NCI-H2081 (cell line): ENCODE measurements at places on chromosomes 5 and 9.

- no peak for DNase-seq
Observed at GRCh38 chr5:163660486-163660885, 155.1 kb downstream of the MAT2B start.

DNA sequence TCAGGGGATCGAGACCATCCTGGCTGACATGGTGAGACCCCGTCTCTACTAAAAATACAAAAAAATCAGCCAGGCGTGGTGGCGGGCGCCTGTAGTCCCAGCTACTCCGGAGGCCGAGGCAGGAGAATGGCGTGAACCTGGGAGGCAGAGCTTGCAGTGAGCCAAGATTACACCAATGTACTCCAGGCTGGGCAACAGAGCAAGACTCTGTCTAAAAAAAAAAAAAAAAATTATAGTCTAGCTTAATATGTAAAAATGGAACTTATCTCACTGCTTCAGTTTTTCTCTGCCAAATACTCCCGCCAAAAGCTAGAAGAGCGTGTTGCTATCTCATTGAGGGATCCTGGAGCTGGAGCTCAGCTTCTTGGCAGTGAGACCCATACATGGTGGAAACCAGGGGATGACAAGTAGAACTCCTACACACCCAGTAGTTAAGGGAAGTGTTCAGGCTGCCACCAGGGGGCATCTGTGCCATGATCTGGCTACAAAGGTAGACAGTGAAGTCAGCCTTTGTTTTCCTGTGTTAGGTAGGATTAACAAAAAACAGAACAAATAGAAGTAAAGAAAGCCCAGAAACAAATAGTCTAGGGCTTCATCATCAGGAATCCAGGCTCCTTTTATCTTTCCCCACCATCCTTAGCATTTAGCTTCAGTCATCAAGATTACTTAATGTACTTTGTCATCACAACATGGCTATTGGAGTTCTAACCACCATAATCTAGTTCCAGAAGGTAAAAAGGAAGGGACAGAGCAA lies 33.6 kb upstream of the GLIPR2 start:
- peak; percentile 77 for DNase-seq

DNA sequence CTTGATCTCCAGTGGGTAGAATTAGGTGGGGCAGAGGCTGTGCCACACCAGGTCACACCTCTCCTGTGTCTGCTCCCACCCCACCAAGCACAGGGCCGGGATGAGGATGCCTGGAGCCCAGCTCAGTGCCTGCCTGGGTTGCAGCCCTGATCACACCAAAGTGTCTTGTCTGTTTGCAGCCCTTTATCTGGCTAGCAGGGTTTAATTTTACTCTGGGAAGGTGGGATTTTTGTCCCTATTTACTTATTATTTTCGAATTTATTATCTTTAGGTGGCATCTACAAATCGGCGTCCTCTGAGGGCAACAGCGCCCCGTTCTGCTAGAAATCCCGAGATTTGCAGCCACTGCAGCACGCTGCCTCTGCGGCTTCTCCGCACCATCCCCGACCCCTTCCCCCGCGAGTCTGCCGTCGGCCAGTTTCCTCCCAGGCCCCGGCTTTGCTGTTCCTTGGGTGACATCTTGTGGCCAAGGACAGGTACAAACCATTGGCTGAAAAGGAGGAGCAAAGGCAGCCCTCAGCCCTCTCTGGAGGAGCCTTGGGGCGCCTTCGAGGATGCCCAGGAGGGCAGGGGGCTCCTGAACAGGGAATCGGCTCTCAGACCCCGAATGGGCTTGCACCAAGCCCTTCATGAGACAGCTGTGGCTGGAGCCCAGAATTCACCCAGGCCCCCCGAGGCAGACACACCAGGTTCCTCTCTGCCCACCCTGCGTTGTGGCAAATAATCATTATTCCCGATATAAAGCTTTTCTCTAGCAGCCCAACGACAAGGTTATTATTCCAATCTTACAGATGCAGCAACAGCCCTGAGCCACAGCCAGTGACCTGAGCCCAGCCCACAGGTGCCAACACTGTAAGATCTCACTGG lies 113.0 kb downstream of the GAPVD1 start:
- DNase-seq, result peak; percentile 77

DNA sequence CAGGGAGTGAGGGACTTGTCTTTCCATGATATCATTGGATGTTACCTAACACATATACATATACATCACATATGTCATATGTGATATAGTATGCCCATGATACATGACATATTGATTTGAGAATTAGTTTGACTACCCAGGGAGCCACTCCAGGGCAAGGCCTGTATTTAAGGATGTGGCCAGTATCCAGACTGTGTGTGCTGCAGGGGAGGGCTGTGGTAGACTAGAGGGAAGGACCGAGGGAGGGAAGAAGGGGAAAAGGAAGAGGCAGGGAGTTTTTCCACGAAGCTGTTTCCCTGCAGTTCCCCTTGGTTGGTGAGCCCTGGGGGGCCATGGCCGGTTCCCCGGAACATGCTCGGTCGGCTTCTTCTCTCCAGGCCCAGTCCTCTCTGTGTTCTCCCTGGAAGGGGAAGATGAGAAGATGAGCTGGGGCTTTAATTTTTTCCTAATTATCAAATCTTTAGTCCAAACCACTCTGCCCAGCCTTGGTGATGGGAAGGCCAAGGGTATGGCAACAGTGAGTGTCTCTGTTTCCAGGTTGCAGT lies 48.7 kb downstream of the NSUN2 start:
- DNase-seq, result no peak

DNA sequence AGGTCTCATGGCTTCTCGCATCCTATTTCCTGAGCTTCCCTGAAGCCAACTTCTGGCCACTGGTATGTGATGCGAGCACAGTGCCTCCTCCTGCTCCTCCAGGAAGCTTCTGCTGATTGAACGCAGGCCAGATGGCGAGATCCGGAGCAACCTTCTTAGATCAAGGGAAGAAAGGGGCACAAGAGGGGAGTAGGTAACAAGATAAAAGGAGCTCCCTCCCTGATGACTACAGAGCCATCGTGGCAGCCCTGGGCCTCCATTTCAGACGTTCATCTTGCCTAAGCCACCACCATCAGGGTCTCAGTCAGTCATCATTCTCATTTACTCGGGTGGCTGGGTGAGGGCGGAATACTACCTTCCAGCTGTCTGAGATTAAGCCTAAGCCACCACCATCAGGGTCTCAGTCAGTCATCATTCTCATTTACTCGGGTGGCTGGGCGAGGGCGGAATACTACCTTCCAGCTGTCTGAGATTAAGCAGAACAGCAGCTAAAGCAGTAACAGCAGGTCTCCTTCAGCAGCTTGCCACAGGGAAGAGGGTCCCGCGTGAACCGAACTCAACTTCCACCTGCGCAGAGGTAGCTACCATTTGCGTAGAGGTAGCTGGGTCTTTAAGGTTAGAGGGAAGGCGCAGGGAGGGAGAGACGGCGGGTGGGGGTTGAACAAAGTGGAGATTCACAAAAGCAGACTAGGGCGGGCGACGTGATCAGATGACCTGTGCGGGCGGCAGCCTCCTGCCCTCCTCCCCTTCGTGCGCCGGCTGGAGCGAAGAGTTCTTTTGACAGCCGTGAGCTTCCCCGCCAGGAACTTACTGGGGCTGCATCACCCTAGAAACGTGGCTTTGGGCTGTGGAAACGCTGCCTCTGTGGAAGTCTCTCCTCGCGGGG lies 27.9 kb upstream of the MGAT1 start:
- peak; percentile 63 for DNase-seq

GRCh38 chr5:67209141-67209771 lies 12.7 kb upstream of the CD180 start:
- peak; percentile 69 for DNase-seq

GRCh38 chr5:89350684-89351083 lies 467.7 kb upstream of the MEF2C start:
- no peak for DNase-seq

GRCh38 chr9:76677481-76678055 lies 86.7 kb upstream of the PCA3 start:
- DNase-seq, result peak; percentile 21

GRCh38 chr5:169933127-169933526 lies 47.2 kb downstream of the INSYN2B start:
- DNase-seq, result no peak

DNA sequence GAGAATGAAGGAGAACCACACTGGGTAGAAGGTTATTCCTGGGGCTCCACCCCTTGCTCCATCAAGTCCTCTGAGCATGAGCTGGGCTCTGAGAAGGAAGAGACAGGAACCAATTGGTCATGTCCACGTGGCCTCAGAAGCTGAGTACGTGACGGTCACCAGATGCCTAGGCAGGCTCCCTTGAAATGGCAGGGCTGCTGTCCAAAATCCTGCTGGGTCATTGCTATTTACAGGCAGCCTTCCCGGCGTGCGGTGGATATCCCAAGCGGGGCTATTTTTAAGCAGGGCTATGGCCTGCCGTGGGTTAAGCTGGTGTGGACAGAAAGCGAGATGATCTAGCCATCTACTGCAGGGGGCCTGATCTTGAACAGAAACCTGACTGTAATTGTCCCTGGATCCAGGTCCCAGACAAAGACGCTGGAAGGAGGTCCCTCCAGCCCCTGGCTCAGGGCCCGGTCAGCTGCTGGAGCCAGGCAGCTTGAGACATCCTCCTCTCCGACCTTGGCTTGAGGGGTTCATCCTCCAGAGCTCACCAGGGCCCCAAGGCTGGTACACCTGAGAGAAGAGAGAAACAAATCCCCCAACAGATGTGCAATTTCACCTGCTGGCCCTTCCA lies 550 bp upstream of the CKMT2 start:
- DNase-seq, result no peak

DNA sequence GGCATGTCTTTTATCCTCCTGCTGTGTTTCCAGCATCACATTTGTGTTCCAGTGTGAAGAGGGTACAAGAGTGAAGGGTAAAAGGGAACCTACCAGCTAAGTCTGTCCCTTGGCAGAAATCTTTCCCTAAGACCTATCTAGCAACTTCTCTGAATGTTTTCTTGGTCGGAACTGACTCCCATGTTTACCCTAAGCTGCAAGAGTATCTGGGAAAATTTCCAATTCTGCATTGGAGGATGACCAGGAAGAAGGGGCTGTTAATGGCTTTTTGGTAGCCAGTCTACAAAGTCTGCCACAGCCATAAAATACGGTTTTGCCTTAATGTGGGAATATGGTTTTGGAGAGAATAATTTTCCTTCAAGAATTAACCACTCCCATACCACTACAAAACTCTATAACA lies 75.1 kb downstream of the MAST4 start:
- DNase-seq, result no peak

DNA sequence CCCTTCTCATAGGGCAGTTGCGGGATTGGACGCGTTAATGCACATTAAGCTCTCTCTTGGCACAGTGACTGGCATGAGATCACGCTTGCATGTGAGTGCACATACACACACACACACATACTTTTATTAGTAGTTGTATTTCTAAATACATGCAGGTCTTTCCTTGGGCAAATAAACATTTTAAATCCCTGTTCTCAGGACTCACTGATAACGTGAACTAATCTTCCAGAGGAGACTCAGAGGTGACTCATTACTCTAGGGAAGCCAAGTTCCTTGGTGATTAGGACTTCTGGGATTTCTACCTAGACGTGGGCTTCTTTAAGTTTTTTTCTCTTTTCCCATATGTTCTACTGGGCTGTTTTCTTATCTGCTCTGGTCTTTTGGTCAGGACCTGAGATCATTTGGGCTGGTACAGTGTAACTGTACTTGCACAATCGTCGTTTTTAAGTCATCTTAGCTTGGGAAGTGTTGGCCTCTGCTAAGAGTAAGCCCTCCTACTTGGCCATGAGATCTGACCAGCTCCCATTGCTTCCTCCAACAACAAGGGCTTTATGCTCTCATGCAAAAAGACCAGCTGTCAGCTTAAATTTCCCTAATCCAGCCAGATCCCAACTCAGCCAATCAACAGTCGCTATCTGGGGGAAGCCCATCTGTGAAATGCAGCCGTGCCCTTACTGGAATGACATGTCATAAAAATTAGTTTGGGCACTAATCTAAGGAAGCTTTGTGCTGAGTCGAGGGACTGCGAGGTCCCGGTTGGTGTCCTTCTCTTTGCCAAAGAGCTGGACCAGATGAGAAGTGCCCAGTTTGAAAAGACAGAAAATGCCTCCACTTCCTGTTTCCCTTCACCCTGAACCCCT lies 176.4 kb upstream of the ANKRD55 start:
- no peak for DNase-seq

DNA sequence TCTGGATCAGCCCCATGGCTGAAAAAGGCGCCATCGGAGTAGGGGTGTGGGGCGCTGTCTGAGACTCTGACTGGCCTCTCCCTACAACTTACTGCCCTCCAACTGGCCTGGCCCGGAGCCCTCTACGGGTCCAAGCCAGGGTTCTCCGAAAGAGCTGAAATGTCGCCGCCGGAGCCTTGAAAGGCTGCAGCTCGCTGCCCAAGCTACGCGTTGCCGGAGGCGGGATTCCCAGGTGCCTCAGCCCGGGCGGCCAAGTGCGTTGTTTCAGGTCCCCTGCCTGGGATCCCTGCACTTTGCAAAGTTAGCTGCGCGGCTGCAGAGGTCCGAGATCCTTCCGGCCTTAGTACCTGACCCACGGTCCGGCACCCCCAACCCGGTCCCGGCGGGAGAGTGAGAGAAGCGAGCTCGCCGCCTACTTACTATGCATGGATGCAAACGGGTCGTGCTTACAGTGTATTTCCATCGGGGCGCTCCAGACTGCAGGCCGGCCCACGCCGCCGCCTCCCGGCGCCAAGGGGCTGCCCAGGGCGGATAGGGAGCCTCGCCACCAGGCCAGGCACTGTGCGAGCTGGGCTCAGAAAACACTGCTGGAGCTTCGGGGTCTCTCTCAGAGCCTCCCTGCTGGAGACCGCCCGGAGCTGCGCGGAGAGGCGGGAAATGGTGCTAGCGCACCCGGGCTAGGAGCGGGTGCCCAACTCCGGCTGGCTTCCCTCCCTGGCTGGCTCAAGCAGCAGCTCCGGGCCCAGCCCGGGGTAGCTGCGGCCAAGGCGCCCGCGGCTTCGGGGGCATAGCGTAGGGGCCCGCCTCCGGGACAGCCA lies 7.7 kb downstream of the PAX5 start:
- no peak for DNase-seq

DNA sequence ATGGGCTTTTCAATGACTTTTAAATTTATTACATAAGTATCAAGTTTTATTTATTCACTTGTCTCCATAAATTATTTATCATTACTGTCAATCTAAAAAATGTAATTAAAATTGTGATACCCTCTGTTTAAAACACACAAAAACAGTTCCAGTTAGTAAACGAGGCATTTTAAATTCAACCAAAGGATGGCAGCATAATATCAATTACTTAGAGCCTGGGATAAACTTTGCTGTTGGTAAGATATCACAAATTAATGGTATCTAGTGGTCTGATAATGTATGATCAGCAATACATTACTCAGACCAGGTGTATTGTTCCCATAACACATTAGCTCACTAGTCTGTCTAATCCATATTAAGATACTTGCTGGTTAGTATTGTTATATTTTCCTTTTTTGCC lies 9.6 kb upstream of the IFNE start:
- DNase-seq, result no peak
